ENCODE measurements at places on chromosomes 5 and 9.
A peak's percentile ranks its signal among the peaks of the same experiment; 100 is the strongest.

DNA sequence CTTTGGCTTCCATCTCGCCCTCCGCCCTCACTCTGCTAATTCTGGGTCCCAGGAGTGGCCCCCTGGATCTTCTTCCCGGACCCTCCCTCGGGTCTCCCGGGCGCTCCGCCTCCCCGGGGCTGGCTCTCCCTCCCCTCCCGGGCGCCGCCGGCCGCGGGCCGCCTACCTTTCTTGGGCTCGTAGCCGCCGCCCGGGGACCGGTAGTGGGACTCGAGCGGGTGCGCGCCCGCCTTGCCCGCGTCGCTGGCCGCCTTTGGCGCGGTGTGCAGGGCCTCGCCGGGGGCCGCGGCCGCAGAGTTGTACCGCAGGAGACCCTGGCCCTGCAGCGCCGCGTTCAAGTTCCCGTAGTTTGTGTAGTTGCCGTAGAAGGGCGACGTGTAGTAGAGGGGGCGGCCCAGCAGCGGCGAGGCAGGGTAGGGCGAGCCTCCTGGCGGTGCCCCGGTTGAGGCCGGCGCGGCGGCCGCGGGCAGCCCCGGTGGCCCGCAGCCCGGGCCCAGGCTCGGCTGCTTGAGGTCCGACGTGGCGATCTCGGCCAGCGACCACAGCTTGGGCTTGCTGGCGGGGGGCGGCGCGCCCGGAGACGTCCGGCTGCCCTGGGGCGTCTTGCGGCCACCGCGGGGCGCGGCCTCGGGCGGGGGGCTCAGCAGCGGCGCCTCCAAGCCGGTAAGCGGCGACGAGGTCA lies 3.2 kb downstream of the IRX2 start:
- DNase-seq, result no peak

- no peak for DNase-seq
Measured at GRCh38 chr9:121075251-121076036, 689 bp downstream of the CNTRL start.

GRCh38 chr5:82861701-82862100 lies 215.5 kb downstream of the TMEM167A start:
- DNase-seq, result no peak

DNA sequence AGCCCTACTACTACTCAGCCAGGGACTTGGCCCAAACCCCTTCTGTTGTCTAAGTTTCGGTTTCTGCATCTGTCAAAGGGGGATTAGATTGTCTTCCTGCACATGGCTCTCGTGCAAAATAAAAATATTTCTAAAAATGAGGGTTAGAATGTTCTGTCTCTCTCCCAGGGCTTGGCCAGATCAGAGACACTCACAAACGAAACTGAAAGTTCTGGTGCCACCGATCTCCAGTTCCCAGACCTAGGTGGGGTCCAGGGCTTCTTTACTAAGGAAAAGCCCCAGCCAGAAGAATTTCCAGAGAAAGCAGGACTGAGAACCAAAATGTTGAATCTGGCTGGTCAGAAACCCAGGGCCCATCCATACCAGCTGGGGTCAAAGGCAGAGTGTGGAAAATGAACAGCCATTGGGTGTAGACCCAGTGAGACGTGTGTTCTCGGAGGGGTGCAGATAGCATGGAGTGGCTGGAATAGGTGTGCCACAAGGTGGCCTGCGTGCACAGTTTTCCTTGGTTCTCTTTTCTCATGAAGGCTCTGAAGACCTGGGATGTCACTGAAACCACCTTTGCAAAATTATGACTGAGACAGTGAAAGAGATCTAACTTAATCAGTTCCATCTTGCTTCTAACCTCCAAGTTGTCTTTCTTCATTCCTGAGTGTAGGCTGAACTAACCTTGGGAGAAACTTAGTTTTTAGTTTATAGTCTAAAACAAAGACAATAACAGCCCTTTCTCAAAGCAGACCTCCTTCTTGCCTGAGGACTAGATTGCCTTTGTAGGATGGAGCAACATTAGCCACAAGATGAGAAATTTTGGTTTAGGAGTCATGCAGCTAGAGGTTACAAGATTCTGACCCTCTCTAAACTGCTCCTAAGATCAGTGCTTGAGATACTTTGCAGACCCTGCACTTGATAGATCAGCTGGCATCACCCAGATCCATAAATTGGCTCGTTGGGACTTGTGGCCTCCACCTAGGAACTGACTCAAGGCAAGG lies 2.3 kb upstream of the SLC23A1 start:
- peak; percentile 61 for DNase-seq
